ENCODE measurements at places on chromosomes 7 and 10.

DNA sequence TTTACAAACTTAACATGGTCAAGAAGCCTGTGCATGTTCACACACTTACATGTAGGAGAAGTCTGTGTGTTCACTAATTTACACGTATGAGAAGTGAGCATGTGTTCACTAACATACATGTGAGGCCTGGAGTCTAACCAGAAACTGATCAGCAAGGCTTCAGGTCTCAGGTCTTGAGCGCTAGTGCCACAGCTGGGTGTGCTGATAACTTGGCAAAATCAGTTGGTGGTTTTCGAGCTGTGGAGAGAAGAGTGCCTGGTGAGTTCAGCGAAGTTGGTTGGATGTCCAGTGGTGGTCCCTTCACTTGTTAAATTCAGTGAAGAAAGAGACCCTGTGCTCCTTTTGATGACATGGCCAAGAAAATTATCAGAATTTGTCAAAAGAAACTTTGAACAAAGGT is 98.7 kb downstream of the CELF2 start:
- DNase-seq, result no peak

- DNase-seq, result no peak
Measured at GRCh38 chr7:96085953-96086352, 235.9 kb downstream of the SLC25A13 start.

GRCh38 chr10:122331100-122331499 is 43.4 kb upstream of the PLEKHA1 start:
- no peak for DNase-seq

DNA sequence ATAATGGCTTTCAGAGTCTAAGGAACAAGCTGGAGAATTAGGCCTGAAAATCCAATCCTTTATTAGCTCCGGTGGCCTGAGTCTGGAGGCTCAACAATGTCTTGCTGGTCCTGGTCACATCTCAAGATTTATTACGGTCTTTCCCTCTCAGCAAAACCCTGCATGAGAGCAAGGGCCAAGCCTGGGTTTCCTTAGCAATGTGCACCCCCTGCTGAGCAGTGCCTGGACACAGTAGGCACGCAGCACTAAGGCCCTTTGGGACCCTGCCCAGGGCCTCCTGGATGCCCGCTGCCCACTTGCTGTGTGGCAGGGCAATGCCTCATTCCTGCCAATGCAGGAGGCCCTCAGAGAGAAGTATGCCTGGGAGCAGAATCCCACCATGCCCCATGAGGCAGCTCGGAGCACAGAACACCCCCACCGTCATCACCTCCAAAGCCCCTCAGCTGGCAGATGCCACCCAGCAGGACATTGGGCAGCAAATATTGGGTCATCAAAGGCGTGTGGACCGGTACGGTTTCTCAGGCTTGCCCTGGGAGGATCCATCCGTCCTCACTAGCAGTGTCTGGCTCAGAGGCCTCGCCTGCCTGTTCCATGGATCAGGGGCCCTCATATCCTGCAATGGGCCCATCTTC is 156.4 kb downstream of the OAT start:
- DNase-seq, result no peak

- no peak for DNase-seq
Measured at GRCh38 chr10:78513330-78513729, 479.7 kb downstream of the RPS24 start.

- DNase-seq, result no peak
Measured at GRCh38 chr7:131587315-131587923, 31.0 kb upstream of the PODXL start.

DNA sequence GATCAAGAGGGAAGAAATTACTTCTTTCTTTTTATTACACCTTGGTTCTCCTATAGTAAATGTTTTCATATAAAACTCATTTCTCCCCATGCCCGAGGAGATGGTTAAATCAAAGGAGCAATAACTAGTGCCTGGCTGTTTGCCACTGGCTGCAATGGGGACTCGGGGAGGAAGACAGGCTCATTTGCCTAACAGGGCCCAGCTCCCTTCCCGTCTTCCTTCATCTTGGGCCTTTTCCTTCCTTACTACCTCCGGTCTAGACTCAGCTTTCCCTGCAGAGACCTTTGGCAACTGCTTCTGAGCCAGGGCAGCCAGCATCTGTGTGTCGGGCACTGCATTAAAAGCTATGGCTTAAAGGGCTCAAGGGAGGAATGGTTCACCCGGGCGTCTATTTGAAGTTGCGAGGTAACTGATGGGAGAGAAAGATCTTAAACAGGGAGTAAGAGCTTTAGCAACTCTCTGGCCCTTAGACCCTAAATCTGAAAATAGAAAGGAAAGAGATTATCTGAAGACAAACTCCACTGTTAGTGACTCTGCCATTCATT is 63.5 kb downstream of the CALD1 start:
- DNase-seq, result no peak

- no peak for DNase-seq
Measured at GRCh38 chr10:123136221-123136805, 543 bp downstream of the HMX3 start.

GRCh38 chr10:115572740-115573455 is 479.7 kb downstream of the ATRNL1 start:
- DNase-seq, result no peak

GRCh38 chr10:30873411-30873810 is 158.3 kb downstream of the ZNF438 start:
- DNase-seq, result no peak

- DNase-seq, result no peak
Measured at GRCh38 chr7:75711076-75711475, 27.7 kb downstream of the HIP1 start.
